ENCODE measurements at places on chromosomes 16 and 17.

- no peak for DNase-seq
Measured at GRCh38 chr17:27265333-27265732, 28.6 kb upstream of the WSB1 start.

GRCh38 chr17:42422412-42422957, 571 bp downstream of the CAVIN1 start:
- no peak for DNase-seq

DNA sequence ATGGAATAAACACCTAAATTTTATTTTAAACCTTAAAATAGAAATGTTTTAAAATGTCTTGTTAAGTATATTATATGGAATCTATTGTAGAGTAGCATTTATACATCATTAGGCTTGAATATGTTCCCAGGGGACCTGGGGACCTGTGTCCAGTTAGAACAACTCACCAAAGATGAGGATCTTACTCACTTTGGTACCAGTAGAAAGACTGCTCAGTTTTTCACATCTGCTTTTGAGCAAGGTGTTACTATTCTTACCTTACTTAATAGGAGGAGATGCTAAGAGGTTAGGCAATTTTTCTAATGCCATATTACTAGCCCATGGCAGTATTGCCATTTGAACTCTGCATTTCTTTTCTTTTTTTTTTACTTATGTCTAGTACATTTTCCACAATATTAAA, 14.7 kb downstream of the STXBP4 start:
- DNase-seq: no peak

- peak; percentile 63 for DNase-seq
Measured at GRCh38 chr17:77449908-77450741, 309.4 kb downstream of the SEC14L1 start.

Measured in stimulated activated CD8-positive, alpha-beta memory T cell treated with anti-CD3 and anti-CD28 coated beads, Interleukin-4, amount 100 ng/mL, for 24 hours (primary cell).